ENCODE measurements at places on chromosomes 2 and 18.

- DNase-seq = no peak
These were observed 112.0 kb upstream of the TEKT4 start for GRCh38 chr2:94759211-94759610.

DNA sequence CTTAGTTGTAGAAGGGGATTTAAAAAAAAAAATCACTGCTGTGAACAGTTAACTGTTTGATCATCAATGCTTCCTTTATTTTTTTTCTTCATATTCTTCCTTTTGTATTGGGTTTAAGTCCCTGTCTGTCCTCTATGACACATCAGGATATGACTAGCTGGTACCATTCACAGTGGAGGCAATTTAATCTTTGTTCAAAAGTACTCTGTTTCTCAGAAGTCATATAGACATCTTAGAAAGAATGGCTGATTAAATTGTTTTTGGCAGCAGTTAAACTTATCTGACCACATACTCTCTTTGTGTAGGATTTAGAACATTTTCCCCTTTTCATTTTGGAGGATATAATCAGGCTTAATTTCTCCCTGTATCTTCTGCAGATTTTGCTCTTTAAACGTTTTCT lies 807.8 kb upstream of the CDH2 start:
- DNase-seq = no peak

DNA sequence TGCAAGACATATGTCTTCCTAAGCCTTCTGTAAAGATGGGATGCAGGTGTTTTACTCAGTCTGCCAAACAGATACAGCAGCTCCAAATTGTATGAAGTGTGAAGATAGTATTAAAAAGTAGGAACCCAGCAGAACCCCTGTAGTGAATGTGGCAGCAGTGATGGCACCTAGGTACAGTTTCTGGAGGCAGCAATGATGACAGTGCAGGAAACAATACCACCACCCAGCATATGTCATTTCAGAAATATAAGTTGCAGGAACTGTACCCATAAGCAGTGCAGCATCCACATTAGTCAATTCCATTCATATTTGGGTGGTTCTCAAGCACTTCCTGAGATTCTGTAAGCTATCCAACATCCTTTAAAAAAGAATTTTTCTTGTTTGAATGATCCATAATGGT lies 46.7 kb upstream of the ATP5MC3 start:
- DNase-seq = no peak

DNA sequence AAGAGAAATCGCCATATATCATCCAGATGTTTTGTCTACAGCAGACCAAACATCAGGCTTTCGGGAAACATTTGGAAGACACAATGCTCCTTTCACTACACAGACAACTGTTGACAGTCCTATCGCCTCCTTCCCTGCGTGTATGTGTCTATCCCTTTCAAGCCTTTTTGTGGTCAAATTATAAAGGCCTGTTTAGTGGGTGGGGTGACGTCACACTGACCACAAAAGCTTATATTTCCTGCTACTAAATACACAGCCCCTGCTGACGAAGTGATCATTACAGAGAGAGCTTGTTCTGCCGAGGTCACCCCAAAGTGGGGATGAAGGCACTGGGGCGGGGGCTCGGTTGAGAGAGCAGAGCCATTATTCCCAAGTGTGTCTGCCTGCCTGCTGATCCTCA lies 302.7 kb upstream of the TNP1 start:
- DNase-seq = peak; percentile 1

- no peak for DNase-seq
These were observed 88.1 kb downstream of the EPB41L3 start for GRCh38 chr18:5455674-5456073.

DNA sequence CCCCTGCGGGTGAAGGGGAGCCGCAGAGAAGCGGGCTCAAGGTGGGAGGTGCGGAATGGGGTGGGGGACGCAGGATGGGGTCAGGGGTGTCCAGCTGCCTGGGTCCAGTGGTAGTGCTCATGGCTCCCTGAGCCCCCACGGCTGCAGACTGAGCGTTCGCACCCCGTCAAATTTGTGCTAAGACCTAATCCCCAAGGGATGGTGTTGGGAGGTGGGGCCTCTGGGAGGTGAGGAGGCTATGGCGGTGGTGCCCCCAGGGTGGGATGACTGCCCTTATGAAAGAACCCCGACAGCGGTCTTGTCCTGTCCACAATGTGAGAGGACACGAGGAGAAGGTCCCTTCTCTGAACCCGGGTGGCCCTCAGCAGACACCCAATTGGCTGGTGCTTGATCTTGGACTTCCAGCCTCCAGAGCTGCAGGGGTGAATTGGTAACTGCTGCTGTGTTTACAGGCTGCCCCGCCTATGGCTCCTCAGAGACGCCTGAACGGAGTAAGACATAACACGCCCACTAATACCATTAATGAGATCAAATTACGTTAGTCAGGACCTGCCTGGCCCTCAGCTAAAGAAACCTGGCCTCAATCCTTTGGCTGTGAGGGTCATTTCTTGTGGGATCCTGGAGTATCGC lies 42.6 kb downstream of the PXDN start:
- DNase-seq = no peak

GRCh38 chr2:208195531-208195930 lies 5.7 kb upstream of the C2orf80 start:
- no peak for DNase-seq

GRCh38 chr18:70663141-70663540 lies 374.3 kb downstream of the SOCS6 start:
- DNase-seq = no peak

- no peak for DNase-seq
These were observed 10.1 kb downstream of the B3GNT2 start for GRCh38 chr2:62206024-62206423.

DNA sequence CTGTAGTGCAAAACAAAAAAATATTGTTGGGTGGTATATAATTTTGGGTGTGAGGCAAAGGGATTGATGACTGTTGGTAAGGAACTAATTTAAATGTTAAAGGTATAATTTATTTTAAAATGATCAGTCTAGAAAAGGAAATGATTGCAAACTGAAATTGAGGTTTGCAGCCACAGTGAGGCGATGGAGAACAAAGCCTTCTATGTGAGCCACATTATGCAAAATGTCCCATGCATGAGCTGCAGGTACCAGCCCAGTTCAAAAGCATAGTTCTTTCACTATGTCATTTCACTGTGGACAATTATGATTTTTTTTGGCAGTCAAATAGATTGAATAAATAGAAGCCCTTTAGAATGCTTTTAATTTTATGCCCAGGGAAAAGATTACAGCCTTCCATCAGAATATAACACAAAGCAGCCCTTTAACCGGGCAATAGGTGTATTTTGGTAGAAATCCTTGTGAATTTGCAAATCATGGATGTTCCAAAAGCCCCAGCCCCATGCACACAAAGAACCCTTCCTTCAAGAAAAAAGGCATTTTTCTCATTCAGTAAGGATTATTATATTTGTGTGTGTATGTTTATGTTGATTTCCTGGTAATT lies 1.7 kb downstream of the MAP2 start:
- DNase-seq = no peak

GRCh38 chr2:128313091-128313836 lies 5.4 kb downstream of the HS6ST1 start:
- no peak for DNase-seq

DNA sequence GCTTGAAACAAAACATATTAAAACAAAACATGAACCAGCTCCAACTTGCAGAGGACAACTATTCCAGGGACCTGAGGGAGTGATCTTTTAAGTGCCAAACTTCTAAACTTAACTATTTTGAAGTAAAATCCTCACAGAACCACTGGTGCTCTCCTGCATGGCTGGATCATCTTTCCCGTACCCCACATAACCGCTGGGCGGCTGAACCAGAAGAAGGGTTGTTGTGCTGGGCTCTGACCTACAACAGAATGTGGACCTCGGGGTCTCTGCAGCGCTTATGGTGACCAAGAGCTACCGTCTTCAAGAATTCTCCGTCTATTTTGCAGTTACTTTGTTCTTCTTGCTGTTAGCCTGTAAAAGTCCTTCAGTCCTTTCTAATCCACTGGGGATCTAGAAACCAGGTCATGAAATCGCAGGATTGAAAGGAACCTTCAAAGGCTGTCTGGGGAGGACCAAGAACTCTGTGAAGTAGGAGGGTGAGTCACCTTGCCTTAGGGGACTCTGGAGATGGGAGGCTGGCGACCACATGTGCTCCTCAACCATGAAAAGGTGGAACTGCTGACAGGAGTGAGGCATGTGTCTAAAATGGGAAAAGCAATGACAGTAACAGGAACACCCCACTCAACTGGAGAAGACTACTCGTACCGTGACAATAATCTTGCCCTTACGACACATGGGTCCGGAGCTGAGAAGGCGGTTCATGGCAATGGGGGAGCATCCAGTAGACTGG lies 46.6 kb downstream of the HDLBP start:
- no peak for DNase-seq

DNA sequence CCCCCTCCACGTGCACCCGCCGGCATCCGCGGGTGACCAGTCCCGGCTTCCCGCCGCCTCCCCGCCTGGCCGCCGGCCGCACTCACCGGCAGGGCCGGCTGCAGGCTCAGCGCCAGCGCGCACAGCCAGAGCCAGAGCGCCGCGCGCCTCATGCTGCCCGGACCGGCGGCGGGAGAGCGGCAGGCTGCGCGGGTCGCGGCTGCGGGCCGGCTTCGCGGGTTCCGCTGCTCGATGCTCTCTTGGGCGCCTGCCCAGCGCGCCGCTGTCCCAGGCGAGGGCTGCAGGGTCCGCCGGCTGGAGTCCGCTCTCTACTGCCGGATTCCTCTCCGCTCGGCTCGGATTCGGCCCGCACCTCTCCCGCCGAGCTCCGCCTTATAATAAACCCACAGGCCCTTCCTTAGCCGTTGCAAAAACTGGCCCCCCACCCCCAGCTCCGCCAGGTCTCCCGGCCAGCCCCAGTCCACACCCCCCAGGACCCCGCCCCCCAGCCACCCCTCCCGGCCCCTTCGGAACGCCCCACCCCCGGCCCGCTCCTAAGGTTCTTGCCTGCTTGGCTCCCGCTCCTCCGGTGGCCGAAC lies at the start of gene SDC1:
TSS of gene SDC1 (minus strand) at position 415 of the 578 bp plus-strand sequence. CDS start at position 152, 263 bp downstream.
- DNase-seq = no peak

DNA sequence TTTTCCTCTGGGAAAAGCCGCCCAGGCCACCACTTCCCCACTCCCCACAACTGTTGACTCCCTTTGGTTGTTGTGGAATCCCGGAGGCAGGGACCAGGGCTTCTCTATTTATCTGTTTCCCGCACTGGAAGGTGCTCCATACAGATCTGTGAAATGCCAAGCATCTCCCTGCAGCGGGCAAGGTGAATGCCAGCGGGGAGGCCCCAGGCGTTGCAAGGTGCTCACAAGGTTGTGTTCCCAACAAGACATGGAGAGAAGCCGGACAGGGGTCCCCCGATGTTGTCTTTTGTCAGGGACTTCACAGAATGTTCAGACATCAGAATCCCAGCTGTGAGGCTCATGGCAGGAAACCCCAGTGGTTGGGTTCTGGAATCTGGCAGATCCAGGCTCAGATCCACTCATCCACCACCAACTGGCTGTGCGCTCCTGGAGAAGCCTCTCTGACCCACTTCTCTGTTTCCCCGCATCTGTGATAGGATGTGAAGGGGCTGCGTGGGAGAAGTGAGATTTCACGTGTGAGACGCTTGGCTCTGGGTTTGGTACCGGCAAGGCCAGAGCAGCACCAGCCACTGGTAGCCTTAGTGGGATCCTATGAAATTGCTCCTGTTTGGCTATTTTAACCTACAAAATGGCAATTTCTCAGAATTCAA lies 8.6 kb upstream of the NEU2 start:
- no peak for DNase-seq

DNA sequence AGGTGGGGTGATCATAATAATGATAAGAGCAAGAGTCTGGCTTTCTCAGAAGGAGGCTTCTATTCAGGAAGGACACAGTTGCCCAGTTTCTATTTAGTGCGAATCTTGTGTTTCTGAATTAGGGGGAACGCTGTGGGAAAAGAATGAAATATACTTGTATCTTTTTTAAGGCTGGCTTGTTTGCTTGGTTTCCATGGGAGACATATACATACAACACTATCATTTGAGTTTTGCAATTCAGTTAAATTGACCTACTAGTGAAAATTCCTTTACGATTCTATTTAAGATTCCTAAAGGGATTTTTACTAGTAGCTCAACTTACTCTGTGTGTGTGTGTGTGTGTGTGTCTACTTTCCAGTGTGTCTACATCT lies 24.7 kb upstream of the ANKRD62 start:
- DNase-seq = no peak

GRCh38 chr2:113057117-113057516 lies 1.9 kb upstream of the IL36RN start:
- DNase-seq = no peak

- no peak for DNase-seq
These were observed 34.4 kb upstream of the PKDCC start for GRCh38 chr2:42013409-42013808.

DNA sequence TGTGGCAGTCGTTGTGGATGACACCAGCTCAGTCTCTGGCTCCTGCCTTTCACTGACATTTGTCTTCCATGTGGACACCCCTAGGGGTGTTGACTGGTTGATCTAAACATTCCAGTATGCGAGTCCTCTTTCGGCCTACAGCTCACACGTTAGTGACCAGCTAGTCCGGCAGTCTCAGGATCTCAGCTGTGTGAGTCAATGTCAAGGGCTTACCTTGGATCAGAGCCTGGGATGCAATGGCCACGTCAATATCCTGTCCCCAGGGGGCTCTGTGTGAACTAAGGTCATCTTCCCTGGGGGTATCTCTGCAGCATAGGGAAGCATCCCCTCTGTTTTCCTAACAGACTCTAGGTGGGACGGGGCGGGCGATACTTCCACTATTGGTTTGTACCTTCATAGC lies 35.1 kb upstream of the YWHAQ start:
- no peak for DNase-seq

- no peak for DNase-seq
These were observed 170.9 kb downstream of the INHBB start for GRCh38 chr2:120516679-120517314.

- no peak for DNase-seq
These were observed 162.7 kb upstream of the NT5C1B start for GRCh38 chr2:18752022-18752493.

DNA sequence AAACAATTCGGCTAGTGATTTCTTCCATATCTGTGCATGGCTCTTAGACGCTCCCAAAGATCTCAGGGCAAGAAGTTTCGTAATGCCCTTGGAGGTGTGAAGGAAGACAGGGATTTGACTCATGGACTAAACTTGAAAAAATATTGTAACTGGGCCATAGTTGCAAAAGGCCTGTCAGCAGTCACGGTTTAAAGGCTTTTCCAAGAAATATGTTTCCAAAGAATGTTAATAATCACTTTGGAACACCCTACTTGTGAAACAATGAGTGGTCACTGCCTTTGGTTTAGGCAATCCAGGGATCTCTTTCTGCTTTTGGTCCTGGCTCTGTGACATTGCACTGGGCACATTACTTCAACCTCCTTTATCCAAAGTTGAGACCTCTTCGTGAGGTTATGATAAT lies 102.5 kb upstream of the RASGRP3 start:
- no peak for DNase-seq

- no peak for DNase-seq
These were observed 181.7 kb downstream of the ATAD2B start for GRCh38 chr2:23745068-23745725.

DNA sequence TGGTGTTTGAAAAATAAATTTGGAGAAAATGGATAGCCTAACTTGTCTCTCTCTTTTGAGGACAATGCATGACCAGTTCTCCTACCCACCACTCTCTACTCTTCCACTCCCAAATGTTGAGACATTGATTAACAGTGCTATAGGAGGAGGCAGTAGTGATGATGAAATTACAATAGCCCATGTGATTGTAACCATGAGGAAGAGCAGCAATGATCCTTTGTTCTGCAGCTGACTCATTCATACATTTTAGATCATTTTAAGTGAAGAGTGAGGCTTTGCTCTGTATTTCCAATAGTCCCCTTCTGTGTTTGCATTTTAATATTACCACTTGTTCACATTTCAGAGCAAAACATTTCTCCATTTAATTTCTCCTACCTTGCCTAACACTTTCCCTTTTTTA lies 592.3 kb downstream of the THSD7B start:
- no peak for DNase-seq

Measured in stimulated activated CD8-positive, alpha-beta memory T cell treated with anti-CD3 and anti-CD28 coated beads, Interleukin-15, amount 100 ng/mL, for 4 hours (primary cell).